ENCODE measurements at places on chromosomes 5 and 9. TPM values are rescaled to one million over a fixed set of nuclear protein-coding genes. Genes with fewer than 3 reads are reported as not detected.

GRCh38 chr5:6714226-6715041 is 1.2 kb downstream of the TENT4A start:
- peak; percentile 30 for DNase-seq

- DNase-seq: no peak
Measured at GRCh38 chr9:99335280-99335679, 113.2 kb downstream of the SEC61B start.

DNA sequence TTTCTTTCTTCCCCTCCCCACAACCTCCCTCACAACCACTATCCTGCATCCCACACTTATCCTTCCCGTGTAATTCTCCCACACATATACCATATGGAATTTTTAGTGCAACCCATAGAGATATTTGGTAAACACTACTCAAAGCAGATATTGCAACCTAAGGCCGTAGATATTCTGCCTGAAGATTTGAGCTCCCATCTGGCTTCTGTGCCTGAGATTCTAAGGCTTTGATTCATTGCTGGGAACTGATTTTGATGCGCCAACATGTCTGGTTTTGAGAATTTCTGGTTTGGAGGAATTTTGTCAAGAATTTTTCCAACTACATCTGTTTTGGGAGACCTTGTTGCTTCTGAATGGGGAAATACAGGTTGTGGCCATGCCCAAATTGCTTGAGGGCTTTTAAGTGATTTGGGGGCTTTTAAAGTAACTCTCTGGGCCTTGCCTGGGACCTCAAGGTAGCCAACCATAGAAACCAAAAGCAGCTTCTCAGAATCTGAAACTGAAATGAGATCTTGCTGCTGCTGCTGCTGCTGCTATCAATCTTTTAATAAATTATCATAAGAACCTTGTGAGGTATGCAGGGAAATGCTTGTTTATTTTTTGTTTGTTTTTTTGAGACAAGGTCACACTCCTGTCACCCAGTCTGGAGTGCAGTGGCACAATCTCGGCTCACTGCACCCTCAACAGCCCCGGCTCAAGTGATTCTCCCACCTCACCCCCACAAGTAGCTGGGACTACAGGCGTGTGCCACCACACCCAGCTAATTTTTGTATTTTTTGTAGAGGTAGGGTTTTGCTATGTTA is 36.2 kb downstream of the PLAC8L1 start:
- DNase-seq: no peak

Gene APC
- 47.9 TPM for total RNA-seq

- no peak for DNase-seq
Measured at GRCh38 chr9:106887066-106887465, 24.1 kb downstream of the ZNF462 start.

Gene WNT8A
- total RNA-seq: not detected

DNA sequence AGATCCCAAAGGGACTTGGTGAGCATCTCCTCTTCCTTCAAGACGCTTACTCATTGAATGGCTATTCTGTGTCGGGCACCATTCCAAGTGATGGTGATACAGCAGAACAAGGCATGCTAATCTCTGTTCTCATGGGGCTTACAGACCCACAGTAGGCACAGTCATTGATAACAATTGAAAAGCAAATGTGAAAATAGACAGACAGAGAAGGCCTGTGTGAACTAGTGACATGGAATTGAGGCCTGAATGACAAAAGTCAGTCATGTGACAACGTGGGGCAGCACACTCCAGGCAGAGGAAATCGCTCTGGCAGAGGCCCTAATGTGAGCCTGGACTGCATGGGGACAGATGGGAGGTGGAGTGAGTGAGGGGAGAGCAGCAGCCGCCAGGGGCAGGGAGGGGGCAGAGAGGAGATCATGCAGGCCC is 70.7 kb upstream of the CPLX2 start:
- DNase-seq: no peak

DNA sequence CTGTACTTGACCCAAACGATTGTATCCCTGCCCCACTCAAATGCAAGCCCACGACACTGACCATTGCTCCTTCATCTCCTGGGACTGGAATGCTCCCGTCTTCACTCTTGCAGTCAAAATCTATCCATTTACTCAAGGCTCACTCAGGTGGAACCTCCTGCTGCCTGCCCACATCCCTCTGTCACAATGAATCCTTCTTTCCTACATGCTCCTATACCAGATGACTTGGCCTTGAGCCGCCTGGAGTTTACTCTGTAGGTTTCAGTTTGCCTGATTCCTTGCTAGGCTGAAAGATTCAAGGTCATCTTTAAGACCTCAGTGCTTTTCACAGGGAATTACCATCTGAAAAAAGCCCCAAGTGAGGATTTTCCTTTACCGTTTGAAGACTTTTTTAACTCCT is 264.1 kb downstream of the GLIS3 start:
- DNase-seq: no peak

DNA sequence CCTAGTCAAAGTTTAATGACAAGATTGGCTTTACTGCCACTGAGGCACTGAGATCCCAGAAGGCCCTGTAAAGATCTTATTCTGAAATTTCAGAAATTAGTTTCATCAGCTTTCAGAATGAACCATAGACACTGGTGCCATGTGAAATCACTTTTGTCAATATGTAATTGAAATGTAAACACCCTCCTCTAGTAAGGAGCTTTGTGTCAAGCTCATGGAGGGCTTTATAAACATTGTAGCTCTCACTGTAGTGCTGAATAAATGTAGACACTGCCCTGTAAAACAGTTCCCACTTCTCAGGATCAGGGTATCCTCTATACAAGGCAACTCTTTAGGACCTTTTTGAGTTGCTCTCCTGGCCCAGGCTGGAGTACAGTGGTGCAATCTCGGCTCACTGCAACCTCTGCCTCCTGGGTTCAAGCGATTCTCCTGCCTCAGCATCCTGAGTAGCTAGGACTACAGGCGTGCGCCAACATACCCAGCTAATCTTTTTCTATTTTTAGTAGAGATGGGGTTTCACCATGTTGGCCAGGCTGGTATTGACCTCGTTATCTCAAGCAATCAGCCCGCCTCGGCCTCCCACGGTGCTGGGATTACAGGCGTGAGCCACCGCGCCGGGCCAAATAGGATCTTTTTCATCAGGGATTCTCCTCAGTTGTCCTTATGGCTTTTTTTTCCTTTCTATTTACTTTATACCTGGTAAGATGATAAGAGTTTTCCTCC is 1823.9 kb upstream of the CDH9 start:
- no peak for DNase-seq

Gene PLK2
- 10.7 TPM for total RNA-seq

GRCh38 chr5:39755986-39756385 is 331.2 kb upstream of the DAB2 start:
- DNase-seq: no peak

Gene ABCA1
- total RNA-seq: 0.93 TPM

Gene CD14
- total RNA-seq: 4.6 TPM

Gene ANKDD1B
- 0.75 TPM for total RNA-seq

- no peak for DNase-seq
Measured at GRCh38 chr9:136654820-136655535, 7.7 kb upstream of the EGFL7 start.

DNA sequence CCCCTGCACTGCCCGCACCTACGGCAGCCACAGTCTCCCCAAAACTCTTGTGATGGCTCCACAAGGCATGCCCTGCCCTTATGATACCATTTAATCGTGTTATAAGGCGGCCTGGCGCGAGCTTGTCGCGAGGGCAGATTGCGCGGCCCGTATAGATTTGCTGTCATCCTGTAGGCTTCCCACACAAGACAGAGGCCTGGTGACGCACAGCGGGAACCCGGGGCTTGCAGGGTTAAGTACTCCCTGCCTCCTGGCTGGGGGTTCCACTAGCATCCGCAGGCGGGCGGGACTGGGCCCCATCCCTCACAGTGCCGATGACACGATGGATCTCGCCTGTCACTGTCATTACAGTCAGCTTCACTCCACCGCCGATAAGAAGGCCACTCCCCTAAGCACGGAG is 364.9 kb upstream of the IRX2 start:
- no peak for DNase-seq

Gene TOR2A
- 9.8 TPM for total RNA-seq

GRCh38 chr9:99907208-99907532 is 716 bp downstream of the STX17 start:
- no peak for DNase-seq

DNA sequence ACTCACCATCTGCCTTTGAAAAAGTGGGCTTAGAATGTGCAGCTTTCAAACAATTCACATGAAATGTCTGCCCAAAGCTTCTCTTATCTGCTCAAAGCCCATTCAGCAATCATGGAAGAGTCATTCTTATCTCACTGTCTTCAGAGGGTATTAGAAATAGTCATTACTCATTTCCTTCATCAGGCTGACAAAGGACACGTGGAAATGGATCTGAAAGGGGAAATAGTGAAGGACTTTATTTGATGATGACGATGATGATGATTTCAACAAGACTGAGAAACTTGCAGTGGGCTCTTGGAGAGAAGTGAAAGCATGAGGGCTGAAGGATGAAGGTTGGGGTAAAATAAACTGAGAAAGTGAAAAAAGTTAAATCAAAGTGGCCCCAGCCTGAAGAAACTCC is 194.3 kb downstream of the SMARCA2 start:
- DNase-seq: no peak

DNA sequence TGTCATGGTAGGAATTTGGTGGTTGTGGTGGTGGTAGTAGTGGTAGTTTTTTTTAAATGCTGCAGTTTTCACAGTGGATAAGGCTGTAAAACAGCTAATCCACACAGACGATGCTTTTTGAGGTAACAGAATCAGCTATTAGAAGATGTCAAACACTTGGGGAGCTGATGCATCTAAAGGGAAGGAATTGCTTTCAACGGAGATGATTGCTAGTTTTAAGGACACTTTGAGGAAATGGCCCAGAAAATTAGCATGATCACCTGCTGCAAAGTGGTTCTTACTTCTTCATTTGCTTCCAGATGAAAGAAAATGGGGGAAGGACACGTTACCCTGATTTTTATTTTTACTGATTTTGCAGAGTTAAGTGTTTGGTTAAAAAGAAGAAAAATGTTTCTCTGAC is 178.2 kb upstream of the ATP10B start:
- no peak for DNase-seq

DNA sequence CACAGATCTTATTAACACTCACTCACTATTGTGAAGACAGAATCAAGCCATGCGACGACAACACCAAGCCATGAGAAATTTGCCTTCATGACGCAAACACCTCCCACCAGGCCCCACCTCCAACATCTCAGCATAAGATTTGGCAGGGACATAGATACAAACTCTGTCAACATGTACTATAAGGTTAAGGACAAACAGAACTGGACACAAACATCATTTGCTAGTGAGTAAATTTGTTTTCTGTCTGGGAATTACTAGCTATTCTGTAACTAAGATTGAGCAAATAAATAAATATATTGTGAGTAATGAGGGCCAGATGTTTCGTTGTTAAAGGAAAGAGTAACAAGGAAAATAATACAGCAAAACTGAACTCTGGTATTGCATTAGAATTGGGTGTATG is 15.7 kb upstream of the KCNN2 start:
- DNase-seq: no peak

Gene TEX10
- 27.3 TPM for total RNA-seq

- no peak for DNase-seq
Measured at GRCh38 chr5:6491919-6492290, 43.2 kb downstream of the UBE2QL1 start.

Gene RASGRF2
- 35.9 TPM for total RNA-seq

Gene MSX2
- total RNA-seq: not detected

DNA sequence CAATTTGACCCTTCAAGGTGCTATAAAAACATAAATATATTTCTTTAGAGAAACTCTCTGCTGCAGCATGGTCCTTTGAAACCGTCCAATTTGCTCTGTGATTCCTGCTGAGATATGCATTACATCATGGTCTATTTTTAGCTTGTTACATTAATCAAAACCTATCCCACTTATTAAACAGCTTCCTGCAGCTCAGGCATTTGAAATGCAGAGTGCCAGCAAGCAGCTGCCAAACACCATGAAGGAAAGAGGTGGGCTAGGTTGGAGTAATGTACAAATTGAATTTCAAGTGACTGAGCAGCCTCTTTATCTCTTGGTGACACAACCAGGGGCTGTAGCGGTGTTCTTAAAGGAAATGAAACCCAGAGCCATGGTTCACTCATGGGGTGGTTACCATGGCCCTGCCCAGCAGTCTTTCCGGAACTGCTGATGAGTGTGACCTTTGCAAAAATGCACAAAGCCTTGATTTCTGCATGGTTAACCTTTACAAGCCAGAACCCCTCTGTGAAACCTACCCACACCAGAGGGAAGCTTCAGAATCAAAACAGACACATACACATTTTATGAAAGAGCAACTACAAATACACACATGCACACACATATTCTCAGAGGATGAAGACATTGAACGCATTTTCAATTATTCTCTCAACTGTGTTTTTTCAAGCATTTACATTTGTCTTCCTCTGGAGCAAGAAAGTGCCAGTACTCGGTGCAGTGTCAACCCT is 155.8 kb upstream of the ZNF608 start:
- no peak for DNase-seq

GRCh38 chr5:19978476-19978875 is 9.5 kb downstream of the CDH18 start:
- DNase-seq: no peak

DNA sequence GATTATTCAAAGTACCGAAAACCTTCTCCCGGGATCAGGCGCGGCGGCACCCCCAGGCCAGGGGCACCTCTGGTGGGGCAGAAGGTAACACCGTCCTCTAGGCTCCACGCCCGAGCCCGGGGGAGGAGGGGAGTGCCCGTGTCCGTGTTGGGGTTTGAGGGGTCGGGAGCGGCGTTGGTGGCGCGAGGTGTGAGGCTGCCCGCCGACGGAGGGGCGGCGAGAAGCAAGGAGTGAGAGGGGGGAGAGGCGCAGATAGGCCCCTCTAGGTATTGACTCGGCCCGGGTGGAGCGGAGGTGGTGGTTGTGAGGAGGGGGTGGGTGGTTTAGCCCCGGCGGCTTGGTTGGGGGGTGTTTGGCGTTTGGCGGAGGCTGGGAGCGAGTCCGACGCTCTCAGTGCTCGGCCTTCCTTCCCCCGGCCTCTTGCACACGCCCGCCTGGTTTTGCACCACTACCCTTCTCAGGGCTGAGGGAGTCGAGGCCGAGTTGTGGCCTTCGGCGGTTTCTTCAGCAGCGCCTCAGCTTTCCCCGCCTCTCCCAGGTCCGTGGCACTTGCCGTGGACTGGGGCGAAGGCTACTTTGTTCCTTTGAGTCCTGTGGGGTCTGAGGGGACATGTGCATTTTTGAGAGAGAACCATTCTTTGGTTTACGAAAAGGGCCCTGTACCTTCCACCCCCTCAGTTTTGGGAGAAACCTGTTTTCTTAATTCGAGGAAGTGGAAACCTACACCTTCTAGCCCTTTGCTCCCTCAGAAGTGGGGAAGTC is 450 bp downstream of the GPBP1 start:
- DNase-seq: peak; percentile 33

DNA sequence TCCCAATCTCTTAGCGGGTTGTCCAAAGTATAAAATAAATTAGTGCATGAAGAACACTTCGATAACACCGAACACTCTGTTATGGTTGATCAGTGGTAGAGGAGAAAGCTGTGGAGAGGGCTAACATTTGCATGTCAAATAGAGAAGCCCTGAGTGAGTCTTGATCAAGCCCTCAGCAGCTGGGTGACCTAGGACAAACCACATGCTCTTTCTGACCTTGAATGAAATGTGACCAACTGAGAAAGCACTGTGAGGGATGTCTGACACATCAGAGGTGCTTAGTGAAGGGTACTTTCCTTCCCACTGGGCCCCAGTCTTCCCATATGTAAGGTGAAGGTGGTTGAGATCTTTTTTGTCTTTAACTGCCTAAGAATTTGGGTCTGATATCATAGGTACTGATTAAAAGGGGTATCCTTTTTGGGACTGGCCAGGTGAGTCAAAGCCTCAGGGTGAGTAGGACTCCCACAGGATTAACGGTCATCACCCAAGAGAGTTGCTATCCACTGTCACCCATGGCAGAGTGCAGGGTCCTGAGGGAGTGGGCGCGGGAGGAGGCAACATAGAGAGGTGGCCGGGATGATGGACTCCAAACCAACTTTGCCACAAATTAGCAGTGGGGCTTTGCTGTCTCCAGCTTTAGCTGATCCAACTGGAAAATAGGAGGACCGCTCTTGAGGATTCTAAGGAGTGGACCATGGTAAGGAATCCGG is 53.5 kb downstream of the KIF4B start:
- no peak for DNase-seq

Data from naive thymus-derived CD8-positive, alpha-beta T cell (primary cell).